ENCODE measurements at places on chromosomes 5 and 9.

GRCh38 chr9:109967651-109968642, 187.9 kb downstream of the PALM2AKAP2 start:
- DNase-seq = no peak

GRCh38 chr9:115770521-115770920, 383.1 kb upstream of the PAPPA start:
- no peak for DNase-seq

DNA sequence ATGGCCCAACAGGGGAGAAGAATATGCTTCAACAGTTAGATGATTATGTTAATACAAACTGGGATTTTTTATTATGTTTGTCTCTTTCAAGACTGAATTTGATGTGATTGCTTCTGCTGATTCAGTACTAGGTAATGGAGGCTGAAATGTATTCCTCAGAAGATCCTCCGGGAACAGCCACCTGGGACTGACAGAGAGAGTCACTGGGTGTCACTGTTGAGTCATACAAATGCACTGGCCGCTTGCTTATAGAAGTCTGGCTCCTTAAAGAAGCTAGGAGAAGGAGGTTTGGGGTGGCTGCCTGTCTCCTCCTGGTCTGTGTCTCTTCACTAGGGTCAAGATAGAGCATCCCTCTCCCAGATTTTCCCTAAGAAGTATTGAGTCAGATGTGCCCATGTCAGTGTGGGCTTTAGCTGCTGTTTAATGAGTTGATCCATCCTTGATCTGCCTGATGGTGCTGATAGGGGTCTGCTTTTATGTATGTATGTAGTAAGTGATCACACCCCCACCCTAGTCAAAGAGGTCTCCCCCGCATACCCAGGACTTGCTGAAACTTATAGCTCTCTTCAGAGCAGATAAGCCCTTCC, 773.4 kb downstream of the BRINP1 start:
- no peak for DNase-seq

GRCh38 chr5:32360906-32361305, 48.2 kb upstream of the MTMR12 start:
- DNase-seq = no peak

- DNase-seq = no peak
These were observed 173.7 kb downstream of the FAM114A2 start for GRCh38 chr5:153865016-153865415.

GRCh38 chr5:1185629-1186350, 15.6 kb upstream of the SLC6A19 start:
- no peak for DNase-seq

GRCh38 chr9:125956102-125956501, 208.9 kb downstream of the PBX3 start:
- no peak for DNase-seq

- no peak for DNase-seq
These were observed 43.2 kb downstream of the WWC1 start for GRCh38 chr5:168334695-168335094.

DNA sequence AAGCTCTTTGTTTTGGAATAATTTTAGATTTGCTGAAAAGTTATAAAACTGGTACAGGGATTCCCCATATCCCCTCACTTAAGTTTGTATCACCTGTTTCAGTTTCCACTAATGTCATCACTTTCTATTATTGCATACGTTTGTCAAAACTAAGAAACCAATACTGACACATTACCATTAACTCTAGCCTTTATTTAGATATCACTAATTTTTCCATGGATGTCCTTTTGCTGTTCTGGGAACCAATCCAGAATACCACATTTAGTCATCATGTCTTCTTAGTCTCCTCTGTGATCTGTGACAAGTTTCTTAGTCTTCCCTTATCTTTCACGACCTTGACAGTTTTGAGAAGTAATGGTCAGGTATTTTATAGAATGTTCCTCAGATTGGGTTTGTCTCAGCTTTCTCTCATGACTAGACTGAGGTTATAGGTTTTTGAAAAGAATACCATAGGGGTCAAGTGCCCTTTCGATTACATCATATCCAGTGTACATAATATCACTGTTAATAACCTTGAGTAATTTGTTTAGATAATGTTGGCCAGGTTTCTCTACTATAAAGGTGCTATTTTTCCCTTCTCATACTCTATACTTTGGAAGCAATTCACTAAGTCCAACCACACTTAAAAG, 51.9 kb upstream of the NMUR2 start:
- DNase-seq = no peak

GRCh38 chr9:126472948-126473298, 140.8 kb upstream of the LMX1B start:
- no peak for DNase-seq

- no peak for DNase-seq
These were observed 14.6 kb downstream of the KIF4B start for GRCh38 chr5:155027993-155028629.

DNA sequence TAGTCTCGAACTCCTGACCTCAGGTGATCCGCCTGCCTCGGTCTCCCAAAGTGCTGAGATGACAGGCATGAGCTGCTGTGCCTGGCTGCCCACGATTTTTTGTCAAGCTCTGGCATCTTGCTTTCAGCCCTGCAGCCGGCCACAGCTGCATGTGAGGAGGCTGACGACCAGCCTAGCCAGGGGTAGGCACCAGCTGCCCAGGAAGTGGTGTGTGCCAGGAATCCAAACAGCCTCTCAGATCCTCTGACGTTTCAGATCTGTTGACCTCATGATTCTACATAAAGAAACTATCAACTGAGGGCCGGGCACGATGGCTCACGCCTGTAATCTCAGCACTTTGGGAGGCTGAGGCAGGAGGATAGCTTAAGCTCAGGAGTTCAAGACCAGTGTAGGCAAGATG, 19.0 kb downstream of the DYNC2I2 start:
- no peak for DNase-seq

DNA sequence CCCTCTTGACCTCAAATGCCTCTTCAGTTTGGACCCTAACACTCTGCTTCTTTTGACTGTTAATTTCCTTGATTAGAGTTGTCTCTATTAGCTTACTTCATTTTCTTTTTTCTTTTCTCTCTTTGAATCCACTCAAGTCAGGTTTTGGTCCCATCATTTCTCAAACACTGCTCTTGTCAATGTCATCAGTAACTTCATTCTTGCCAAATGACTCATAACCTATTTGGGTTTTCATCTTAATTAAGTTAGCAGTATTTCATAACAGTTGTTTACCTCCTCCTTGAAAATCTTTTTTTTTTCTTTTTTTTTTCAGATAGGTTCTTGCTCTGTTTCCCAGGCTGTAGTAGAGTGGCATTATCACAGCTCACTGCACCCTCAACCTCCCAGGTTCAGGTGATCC, 119.6 kb downstream of the PARP8 start:
- no peak for DNase-seq

DNA sequence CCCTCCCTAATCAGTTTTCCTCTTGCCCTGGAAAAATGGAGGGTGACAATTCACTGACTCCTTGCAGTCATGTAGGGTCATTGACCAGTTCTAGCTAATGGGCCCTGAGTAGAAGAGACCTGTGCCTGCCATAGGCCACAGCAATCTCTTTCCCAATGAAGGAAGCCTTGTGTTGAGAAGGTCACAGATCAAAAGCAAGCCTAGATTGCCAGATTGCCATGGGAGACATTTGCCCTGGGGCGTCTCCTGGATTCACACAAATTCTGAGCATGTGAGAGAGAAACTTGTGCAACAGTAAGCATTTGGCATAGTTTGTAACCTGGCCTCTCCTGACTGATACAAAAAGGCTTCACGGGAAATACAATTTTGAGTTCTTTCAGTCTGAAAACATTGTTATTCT, 148.0 kb downstream of the NUDT12 start:
- DNase-seq = no peak

- no peak for DNase-seq
These were observed at the start of gene INSYN2B for GRCh38 chr5:169980418-169981053. Gene INSYN2B (minus strand): TSS chr5:169980495. CDS start chr5:169883898, 96,597 bp downstream.

GRCh38 chr9:124676159-124676551, 95.0 kb downstream of the NR6A1 start:
- no peak for DNase-seq

DNA sequence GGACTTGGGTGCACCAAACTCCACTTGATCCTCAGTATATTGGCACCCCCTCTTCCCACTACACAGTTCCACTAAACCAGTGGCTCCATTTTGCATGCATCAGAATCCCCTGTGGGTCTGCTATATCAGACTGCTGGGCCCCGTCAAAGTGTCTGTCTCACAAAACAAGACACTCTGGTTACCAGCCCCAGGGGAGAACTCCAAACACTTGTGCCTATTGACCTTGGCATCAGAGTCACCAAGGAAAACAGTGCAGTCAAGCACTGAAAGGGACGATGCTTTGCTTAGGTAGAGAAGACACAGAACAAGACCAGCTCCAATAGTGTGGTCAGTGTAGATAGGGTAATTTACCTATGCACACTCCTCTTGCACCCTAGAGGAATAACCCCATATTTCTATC, 205.8 kb upstream of the RAI14 start:
- no peak for DNase-seq

- no peak for DNase-seq
These were observed 129.6 kb downstream of the LURAP1L start for GRCh38 chr9:12904261-12905000.

DNA sequence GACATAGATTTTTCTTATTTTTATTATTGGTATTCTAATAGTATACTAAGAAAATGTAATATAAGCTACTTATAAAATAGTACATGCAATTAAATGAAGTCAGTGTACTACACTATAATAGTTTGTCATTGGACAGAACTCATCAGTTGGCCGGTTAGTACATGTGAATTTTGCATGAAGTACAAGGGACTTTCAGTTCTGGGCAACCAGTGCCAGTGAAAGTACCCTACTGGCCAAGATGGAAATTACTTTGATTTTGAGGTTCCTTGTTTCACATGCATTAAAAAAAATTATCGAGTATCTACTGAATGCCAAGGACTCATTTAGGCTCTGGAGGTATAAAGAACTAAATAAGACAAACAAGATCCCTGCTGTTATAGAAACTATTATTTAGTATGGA, 213.4 kb upstream of the ELL2 start:
- DNase-seq = no peak

DNA sequence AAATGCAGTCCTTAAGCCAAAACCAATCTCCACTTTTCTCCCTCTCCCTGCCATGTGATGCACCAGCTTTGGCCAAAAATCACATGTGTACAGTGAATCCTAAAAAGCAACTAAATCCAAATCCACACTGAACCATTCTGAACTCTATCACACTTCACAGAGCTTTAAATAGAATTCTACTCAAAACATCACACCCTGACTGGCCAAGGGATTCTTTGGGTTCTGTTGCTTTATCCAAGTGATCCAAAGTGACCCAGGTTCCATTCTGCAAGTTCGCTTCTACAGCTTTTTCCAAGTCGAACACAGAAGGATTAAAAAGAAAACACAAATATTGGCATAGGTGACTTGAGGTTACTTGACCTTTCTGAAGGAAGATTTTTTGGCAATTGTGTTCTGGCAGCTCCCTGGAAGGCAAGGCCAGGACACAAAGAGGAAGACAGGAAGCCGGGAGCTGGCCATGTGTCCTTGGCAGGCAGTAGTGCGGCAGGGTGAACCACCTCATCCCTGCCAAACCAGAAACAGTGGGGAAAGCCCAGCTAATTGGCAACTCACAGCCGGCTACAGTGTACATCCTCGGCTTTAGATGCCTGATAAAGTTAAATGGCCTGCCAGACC, 115.0 kb downstream of the NFIB start:
- no peak for DNase-seq

DNA sequence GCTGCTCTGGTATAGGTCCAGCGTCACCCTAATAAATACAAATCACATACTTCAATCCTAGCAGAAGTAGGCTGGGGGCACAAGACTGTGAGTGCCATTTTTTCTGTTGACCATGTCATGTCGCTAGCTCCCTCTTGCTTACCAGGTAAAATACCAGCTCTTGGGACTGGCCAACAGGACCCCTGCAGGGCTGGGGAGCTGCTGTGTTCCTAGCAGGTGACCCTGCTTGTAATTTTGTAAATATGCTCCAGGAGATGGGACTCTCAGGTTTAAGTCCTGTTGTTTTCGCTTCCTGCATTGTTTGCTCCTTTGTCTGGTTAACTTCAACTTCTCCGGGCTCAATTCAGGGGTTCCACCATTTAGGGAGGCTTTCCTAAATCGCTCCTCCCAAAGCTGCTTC, 286.6 kb upstream of the DAP start:
- DNase-seq = no peak

DNA sequence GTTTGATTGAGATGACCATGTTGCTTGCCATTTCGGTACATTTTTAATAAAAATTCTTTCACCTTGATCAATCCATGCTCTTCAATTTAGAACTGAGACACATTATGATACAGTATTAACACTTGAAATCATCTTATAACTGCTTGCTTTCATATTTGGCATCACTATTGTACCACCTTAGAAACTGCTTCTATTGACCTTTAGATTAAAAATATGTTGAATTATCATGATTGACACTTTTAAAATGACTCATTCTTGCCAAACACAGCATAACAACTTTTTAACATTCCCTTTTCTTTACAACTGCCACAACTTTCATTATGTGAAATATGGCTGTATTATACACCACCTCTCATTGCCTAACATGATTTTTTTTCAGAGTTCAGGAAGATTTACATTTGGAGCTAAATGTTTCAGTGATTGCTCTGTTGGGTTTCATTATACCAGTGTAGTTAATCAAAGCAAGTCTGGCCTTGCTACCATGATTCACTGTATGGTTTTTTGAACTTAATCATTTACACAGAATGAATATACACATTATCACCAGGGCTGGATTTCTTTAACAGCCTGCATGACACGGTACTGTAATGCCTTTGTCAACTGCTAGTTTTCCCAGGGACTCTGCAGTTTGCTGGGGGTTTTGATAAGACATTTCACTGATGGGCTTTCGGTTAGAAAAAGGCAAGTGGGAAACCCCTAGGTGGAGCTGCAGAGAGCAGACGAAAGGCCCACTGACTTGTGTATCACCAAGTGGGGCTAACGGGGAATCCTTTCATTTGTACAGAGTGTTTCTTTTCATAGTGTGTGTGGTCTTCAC, 93.6 kb upstream of the TLE4 start:
- DNase-seq = no peak

DNA sequence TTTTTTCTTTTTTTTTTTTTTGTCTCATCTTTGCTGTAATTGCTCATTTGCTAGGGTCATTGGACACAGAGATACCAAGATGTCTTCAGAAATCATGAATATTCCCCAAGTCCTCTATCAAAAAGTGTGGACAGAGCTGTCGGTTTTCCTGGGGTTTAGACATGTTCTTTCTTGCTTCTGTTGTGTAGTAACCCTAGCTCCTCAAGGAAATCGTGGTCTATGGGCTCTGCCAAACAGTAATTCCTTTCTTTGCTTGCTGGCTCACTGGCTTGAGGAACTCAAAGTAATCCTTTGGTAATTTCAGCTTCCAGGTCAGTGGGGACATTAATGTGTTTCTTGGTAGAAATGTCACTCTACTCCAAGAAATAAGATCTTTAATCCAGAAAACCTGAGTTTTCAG, 101.7 kb downstream of the TMC1 start:
- no peak for DNase-seq

DNA sequence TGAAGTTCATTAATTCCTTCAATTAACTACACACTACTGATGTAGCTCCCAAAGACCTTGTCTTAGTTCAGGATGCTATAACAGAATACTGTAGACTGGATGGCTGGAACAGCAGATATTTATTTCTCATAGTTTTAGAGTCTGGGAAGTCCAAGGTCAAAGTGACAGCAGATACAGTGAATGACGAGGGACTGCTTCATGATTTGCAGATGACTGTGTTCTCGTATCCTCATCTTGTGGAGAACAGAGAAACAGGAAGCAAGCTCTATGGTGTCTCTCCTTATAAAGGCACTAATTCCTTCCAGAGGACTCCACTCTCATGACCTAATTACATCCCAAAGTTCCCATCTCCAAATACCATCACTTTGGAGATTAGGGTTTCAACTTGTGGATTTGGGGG, 65.6 kb upstream of the MAP1B start:
- DNase-seq = no peak

GRCh38 chr5:180330270-180330648, 22.9 kb downstream of the GFPT2 start:
- no peak for DNase-seq

Measured in stimulated activated CD8-positive, alpha-beta memory T cell treated with anti-CD3 and anti-CD28 coated beads, Interleukin-4, amount 100 ng/mL, for 1 hour (primary cell).